ENCODE measurements at places on chromosomes 6 and 20.

- no peak for DNase-seq
Measured at GRCh38 chr6:68776354-68776753, 141.3 kb downstream of the ADGRB3 start.

DNA sequence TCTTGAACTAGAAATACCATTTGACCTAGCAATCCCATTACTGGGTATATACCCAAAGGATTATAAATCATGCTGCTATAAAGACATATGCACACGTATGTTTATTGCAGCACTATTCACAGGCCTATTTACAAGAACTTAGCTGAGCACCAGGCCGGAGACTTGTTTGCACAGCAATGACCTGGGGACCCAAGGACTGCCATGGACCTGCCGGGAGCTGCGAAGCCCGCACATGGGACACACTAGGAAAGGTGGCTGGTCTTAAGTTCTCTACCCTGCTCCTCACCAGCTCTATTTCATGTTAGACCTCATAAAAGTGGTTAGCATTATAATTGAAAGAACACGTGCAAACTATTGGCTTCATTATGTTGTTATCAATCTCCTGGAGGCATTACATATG, 70.4 kb upstream of the CST7 start:
- DNase-seq = no peak

- peak; percentile 26 for DNase-seq
Measured at GRCh38 chr6:116389357-116389756, 18.6 kb downstream of the DSE start.

DNA sequence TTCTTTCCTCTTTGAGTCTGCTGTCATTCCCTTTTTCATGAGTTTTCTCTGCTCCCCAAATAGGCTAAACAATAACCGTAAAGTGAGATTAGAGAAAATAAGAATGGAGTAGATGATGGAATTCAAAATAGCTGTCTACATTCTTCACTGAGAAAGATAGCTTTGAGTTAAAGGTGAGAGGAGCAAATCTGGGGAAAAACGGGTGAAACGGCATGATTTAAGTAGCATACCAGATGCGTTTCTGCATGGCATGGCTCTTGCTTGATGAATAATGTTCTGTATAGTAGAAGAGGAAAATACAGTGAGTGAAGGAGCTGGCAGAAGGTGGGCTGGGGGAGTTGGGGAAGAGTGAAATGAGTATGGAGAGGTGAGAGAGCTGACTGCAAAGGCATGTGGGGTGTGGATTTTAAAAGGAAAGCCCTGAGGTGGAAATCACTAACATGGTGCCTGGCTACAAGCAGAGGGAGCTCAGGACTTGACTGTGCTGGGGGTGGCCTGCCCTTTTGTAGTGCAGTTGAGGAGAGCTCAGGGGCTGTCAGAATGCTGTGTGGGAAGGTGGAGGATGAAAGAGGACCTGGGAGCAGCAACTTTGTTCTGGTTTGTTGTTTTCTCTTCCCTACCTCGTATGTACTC, 8.8 kb downstream of the BICRAL start:
- DNase-seq = no peak

- peak; percentile 70 for DNase-seq
Measured at GRCh38 chr6:154732538-154733182, 556 bp upstream of the SCAF8 start.

GRCh38 chr6:56241124-56241802, 6.1 kb downstream of the COL21A1 start:
- no peak for DNase-seq

DNA sequence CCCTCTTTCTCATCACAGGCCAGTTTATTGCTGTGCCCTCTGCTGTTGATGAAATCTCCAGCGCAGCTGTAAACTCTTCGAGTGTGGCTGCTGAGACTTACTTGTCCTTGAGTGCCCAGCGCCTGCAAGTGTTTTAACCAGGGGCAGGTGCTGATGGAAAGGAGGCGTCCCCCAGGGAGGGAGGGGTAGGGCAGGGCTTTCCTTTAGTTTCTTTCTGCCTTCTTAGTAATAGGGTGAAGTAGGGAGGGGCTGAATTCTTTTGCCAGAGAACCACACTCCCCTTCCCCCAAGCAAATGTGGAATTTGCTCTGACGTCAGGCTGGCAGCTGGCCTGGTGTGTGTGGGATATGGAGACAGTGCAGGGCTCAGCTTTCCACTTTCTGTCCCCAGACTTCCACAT, 61.2 kb downstream of the IGF2R start:
- peak; percentile 97 for DNase-seq

DNA sequence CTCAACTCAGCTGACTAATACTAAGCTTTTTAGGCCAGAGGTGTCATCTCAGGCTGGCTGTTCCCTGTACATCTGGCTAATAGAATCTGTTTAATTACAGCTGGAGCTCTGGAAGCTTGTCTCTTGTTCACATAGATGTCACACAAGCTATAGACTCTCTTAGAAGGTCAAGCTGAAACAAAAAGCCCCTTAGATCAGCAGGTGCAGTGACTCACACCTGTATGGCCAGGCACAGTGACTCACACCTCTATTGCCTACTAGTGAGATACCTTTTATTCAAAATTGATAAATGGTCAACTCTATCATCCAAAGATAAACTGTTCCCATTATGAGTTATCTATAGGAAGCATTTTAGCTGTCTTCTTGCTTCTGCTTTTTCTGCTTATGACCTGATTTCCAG, 29.9 kb upstream of the MTHFD1L start:
- DNase-seq = no peak

DNA sequence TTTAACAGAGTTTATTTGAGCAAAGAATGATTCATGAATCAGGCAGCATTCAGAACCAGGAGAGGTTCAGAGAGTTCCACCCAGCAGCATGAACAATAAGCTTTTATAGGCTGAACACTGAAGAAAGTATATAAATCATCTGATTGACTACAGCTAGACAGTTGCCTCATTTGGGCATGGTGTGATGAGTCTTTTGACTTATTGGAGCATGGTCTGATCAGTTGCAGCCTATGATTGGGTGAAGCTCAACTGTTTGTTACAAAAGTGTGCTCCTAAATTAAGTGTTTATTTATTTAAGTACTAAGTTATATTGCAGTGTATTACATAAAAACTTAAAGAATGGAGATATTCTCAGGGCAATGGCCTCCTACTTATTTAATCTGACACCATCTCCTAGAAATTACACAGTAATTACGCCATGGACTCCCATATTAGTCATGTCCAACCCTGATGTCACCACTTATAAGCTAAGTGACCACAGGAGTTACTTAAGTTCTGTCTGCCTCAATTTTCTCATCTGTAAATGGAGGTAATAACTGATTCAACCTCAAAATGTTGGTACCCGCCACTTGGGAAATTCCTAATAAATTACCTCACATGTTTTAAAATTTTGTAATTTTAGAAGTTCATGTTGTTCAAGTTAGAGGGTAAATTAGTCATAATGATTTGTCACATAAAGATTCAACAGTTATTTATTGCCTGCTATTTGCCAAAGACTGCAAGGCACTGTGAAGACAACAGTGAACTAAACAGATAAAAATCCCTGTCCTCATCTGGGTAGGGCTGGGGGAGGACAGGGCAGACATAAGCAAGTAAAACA, 15.2 kb upstream of the ROS1 start:
- peak; percentile 99 for DNase-seq

DNA sequence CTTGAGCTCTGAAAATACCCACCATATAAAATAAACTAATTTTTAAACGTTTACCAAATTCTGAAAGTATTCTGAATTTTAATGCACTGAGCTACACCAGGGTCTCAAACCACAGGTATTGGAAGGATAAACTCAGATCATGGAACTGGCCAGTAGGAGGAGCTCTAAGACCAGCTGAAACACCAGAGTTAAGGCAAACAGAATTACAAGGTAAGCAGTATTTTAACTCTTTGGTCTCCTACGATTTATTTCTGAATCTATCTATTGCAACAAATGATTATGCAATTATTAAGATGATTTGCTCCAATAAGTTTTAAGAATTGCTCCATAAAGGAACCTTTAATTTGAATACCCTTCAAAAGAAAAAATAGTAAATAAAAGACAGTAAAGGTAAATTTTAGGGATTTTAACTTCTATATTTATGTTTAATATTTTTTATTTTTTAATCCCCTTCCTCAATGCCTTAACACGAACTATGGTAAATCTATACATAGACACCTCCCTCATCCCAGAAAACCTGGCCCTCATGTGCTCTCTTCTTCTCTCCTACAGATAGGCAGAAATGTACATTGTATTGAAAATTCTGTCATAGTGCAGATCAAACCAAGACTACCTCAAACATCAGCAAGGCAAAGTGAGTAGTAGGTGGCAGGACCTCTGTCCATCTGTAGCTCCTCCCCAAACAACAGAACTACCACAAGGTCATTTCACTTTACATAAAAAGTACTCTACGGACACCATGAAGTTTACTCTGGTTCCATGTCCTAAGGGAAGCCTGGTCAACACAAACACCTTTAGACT, 58.4 kb downstream of the SMLR1 start:
- DNase-seq = peak; percentile 77

- DNase-seq = no peak
Measured at GRCh38 chr20:57389695-57390603, 1.2 kb upstream of the RBM38 start.

DNA sequence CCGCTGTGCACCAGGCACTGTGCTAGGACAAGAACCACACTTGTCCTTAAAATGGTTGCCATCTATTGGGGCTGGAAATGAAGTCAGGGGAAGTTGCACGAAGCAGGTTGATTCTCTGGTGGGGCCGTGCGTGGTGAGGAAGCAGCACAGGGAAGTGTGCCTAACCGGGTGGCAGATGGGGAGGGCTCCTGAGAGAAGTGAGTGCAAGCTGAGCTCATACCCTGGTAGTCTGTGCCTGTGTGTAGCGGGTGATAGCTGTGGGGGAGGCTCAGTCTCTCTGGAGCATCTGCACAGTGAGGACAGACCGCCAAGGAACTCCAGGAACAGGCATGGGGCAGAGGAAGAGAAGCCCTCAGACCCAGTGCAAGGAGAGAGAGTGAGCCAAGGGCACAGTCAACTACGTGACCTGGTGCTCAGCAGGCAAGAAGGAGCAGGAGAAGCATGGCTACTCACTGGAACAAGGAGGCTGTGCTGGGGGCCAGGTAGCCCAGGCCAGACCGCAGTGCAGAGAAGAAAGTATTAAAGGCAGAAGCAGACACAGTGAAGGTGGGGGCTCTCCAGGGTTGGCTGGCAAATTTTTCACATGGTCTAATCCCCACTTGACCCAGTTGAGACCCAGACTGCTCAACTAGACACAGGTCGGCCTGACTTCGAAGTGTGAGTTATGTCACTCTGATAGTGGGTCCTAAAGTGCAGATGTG, 155.0 kb downstream of the CDH26 start:
- no peak for DNase-seq

DNA sequence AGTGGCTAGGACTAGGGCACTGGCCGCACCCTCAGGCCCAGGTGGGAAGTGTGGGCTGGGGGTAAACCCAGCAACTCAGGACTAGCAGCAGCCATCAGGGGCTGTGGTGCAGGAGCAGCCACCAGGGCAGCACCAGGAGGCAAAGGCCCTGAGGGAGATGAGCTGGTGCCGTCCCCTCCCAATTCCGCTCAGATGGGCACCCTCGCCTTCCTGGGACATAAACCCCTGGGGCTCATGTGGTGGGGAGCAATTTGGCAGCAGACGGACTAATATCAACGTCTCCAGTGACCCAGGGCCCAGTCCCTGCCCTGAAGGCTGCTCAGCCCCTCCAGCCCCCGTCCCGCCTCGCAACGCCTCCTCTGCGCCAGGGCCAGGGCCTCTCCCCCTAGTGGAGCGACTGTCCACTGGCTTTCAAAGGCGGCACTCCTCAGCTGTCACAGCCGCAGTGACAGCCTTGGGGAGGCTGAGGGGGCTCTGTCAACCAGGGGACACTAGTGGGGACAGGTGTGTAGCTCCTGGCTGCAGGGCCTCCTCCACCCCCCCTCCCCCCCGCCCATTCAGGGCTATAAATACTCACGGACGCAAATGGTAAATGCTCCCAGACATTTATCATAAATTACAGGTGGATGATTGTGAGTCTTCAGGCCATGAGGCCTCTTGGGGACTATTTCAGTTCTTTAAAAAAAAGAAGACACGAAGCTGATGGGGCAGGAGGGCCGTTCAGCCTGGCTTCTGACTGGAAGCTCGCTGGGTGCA, 349.9 kb downstream of the ZFAND3 start:
- DNase-seq = no peak

GRCh38 chr20:51211191-51211590, 188.3 kb upstream of the KCNG1 start:
- DNase-seq = no peak

DNA sequence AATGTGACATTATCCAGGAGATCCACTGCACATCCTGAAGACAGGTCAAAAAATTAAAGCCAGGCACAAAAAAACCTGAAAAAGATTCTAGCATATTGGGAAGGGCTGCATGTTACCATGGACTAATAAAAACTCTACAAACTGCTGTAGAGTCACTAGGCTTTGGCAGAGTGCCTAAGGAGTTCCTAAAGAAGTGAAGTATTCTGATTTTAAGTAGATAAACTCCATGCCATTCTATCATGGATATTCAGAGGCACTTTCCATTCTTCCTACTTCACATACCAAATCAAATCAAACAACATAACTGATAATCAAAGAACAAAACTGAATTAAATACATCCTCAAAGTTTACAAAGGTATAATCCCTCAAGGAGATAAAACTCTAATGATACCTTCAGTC, 3.0 kb upstream of the MBOAT1 start:
- no peak for DNase-seq

DNA sequence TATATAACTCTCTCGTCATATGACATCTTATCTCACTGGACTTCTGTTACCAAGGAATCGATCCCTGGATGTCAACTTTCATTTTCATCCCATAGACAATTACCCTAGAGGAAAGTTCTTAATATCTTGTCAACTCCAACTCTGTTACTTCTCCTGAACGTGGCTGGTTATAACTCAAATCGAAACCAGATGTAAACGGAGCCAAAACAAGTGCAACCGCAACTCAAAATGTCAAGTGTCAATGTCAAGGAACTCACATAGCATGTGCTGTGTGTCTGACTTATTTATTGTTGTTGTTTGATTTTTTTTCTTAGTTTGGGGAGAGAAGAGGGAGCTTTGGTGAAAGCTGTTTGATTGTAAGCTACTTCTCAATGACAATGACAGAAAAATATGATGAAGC, 108.6 kb downstream of the VIP start:
- no peak for DNase-seq

- peak; percentile 86 for DNase-seq
Measured at GRCh38 chr6:156686995-156687788, 90.0 kb upstream of the ARID1B start.

- DNase-seq = no peak
Measured at GRCh38 chr6:28254121-28254519, 2.1 kb upstream of the ZKSCAN4 start.

DNA sequence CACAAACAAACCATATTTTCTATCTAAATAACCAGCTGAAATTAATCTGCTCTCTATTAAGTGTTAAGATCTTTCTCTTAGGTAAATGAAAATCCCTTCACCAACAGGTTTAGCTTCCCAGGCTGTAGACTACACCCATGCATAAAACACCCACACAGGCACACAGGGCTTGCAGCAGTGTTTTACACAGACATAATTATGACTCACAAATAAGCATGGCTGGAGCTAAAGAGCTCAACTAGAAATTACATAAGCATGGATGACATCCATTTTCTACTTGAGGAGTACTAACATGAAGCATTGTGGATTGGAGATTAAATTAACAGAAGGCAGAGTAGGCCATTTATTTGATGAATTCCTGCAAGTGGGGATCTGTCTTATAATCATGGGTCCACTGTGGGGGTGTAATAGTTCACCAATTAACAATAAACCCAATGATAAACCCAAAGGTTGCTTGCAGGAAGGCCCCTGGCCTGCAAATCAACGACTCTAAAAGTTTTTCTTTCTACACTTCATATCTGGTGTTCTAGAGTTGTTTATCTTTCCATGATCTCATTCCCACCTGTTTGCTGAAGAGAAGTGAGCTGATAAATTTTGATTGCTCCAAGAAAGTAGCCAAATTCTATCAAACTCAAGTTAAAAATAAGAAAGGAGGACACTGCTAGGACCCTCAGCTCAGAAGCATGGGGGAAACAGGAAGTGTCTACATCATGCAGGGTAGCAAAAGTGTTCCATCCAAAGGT, 33.8 kb upstream of the E2F3 start:
- no peak for DNase-seq
